Lung microvascular endothelial cell (primary cell): ENCODE measurements at places on chromosomes 1 and 21. TPM values are rescaled to one million over a fixed set of nuclear protein-coding genes. Genes with fewer than 3 reads are reported as not detected.

ADSS2 gene
- total RNA-seq, result 51.6 and 66.3 TPM in 2 replicates

MAP10 gene
- total RNA-seq, result 0.44 and 0.60 TPM in 2 replicates

TCHHL1 gene
- total RNA-seq, result not detected in 2 replicates

DNA sequence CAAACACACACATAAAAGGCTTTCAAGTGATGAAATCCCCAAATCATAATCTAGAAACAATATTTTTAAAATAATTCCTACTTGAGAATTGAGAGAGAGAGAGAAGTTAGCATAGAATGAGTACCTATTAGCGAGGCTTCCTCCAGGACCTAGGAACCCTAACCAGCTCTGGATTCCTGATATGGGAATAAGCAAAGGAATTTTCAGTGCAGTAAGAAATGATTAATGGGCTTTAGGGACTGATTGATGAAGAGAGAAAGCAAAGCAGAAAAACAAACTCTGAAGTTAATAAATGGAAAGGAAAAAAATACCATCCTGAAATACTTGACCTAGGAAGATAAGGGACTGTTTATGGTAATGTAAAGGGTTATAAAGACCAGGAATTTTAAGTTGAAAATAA is 60.6 kb downstream of the WARS2 start:
- no peak for DNase-seq

DNA sequence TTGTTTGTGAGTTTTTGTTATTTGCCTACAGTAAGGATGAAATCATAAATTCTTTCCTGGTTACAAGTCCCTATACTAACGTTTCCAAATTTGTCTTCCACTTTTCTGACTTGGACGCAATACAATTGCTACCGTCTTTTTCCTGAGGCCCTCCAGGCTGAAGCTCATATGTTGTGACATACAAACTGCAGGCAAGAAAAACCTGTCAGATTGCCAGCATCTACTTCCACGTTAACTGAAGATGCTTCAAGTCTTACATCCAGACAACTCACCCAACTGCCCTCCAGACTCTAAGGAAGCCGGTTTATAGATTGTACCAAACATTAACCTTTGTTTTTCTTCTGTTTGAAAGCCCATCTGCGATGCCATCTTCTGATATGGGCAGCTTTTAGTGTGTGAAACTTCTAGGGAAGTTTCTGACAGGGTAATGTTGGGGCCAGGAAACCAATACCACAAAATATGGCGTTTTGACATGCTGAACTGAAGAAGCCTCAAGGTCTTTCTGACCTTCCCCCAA is 21.4 kb upstream of the RNF11 start:
- no peak for DNase-seq

- no peak for DNase-seq
Measured at GRCh38 chr1:47940779-47941178, 56.4 kb downstream of the TRABD2B start.

DNA sequence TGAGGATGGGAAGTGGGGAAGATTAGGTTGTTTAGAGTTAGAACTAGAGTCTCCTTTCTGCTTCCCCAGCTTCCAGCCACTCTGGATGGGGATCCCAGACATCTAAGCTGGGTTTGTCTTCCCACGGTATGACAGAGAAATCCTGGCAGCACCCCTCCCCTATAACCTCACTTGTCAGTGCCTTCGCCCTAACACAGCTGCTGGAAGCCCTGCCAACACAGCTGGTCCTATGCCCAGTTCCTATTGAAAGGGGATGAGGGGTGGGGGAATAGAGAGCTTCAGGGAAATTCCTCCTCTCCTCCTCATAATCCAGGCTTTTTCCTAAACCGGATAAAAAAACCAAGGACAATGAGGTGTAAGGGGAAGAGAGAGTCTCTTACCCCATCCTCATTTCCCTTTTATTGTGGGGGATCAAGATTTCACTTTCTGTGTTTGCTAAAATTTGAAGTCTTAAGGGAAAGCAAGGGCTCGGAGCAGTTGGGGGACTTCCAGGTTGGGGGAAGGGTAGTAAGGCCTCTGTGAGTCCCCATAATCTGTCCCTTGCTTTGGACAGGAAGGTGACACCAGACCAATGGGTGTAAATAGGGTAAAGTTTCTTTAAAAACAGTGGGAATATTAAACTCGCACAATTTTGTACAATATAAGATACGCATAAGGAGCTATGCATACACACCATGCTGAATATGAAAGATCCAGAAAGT is 590 bp downstream of the TMOD4 start:
- DNase-seq, result no peak
